ENCODE measurements at places on chromosomes 5 and 9. TPM values are rescaled to one million over a fixed set of nuclear protein-coding genes. Genes with fewer than 3 reads are reported as not detected.
A peak's percentile ranks its signal among the peaks of the same experiment; 100 is the strongest.

Gene ENC1
- total RNA-seq: 21.8 TPM

Gene PCDHGA11
- 5.9 TPM for total RNA-seq

Gene PCDHGA4
- total RNA-seq: 7.6 TPM

Gene SAXO1
- total RNA-seq: 0.17 TPM

- peak; percentile 58 for DNase-seq
- H3K27ac ChIP-seq: no peak overlapping the region
- H3K4me3 ChIP-seq: peak overlapping the region; percentile 70
- H3K36me3 ChIP-seq: no peaks in the 10 kb centered on the region
- H3K4me1 ChIP-seq: peaks cover 3% of the 10 kb centered on the region
- no peaks in the 10 kb centered on the region for H3K27me3 ChIP-seq
Measured at GRCh38 chr9:79574781-79575180, 3.0 kb downstream of the TLE4 start.

- no peak overlapping the region for H3K4me3 ChIP-seq
- no peak for DNase-seq
- H3K27me3 ChIP-seq: no peaks in the 10 kb centered on the region
- no peaks in the 10 kb centered on the region for H3K36me3 ChIP-seq
- H3K27ac ChIP-seq: no peak overlapping the region
Measured at GRCh38 chr5:19739671-19740070, 248.3 kb downstream of the CDH18 start.

DNA sequence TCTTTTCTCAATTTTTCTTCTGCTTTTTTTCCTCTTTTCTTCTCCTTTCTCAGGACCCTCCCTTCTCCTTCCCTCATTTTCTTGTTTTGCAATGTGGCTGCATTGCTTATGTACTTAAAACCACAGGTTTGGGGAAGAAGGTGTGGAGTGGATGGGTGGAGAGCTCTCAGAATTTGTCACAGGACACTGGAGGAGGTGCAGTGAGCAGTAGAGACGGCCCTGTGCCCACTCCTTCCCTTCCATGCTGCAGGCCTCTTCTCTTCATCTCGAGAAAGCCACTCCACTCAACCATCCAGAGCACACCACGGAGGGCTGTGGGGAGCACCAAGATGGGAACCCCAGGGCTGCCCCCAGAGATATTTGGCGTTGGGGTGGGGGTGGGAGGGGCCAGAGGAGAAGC, 92.3 kb downstream of the FSTL4 start:
- no peak overlapping the region for H3K4me3 ChIP-seq
- no peak overlapping the region for H3K27ac ChIP-seq
- H3K4me1 ChIP-seq: no peaks in the 10 kb centered on the region
- no peaks in the 10 kb centered on the region for H3K36me3 ChIP-seq
- peaks cover 2% of the 10 kb centered on the region for H3K27me3 ChIP-seq

- no peak overlapping the region for H3K27ac ChIP-seq
- H3K4me1 ChIP-seq: no peaks in the 10 kb centered on the region
- no peak overlapping the region for H3K4me3 ChIP-seq
- no peak for DNase-seq
Measured at GRCh38 chr5:149790276-149790675, 60.2 kb downstream of the PPARGC1B start.

DNA sequence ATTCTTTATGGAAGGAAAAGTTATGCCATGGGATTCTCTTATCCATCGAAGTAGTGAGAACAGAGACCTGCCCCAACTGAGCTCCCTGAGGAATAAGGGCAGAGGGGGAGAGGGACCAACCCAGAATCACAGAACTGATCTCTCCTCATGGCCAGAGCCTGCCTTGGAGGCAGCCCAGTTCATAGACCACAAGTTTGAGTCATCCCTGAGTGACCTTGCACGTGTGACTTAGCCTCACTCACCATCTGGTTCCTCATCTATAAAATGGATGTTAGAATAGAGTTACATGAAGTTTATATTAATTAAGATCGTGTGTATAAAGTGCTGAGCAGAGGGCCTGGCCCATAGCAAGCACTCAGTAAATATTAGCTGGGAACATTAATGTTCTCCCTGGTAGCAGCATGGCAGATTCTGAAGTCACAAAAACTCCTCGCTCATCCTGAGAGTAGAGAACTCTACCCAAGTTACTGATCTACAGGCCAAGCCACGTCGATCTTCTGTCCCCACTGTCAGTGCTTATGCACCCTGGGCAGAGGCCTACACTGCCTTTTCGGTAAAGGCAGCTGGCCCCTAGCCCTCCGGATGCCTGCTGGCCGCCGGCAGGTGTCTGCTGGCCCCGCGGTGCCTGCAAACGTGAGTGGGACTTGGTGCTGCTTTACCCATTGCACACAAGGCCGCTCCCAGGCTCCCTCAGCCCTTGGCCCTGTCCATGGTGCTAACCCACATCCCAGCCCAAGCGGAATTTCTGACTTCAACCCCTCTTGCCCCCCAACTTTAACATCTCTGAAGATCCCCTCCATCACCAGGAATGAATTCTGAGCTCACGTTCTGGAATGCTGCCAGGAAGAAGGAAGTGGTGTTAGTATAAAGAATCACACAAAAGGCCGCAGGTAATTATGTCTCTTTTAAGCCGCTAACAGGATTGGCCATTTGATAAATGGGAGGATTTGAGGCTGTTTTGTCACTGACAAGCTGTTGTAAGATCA, 61.1 kb upstream of the ARAP3 start:
- no peaks in the 10 kb centered on the region for H3K4me1 ChIP-seq
- DNase-seq: peak; percentile 28
- H3K27ac ChIP-seq: no peak overlapping the region
- H3K4me3 ChIP-seq: no peak overlapping the region

DNA sequence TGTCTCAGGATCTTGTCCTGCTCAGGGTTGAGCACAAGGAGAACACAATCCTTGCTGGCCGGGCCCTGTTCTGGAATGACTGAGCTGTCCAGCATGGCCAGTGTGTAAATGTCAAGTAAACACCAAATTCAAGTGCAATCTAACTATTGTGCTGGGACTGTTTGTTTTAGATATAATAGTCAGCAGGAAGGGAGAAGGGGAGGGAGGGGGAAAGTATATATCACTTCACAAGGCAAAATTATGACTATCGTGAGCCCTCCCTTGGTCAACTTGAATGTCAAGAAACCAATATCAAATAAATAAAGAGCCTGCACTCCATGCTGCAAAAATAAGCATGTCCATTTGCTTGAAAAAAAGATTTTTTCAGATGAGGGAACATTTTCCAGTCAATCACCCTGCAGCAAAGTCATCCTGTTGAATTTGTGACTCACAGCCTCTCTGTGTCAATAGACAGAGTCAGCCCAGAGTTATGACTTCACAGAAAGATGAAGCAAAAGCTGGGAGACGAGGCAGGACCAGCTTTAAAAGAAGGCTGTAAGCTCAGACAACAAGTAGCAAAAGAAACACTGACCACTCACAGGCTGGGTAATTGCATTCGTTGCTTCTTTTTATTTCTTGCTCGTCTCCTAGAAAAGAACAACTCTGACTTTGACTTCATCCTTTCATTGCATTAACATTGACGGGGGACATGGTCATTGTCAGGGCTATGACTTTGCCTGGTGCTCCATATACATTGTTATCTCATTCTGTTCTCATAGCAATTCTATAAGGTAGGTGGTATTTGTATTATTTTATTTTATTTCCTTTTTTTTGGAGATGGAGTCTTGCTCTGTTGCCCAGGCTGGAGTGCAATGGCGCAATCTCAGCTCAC, 15.3 kb upstream of the KLF4 start:
- DNase-seq: peak; percentile 94
- peak overlapping the region; percentile 75 for H3K27ac ChIP-seq
- H3K4me1 ChIP-seq: peaks cover 10% of the 10 kb centered on the region
- no peaks in the 10 kb centered on the region for H3K27me3 ChIP-seq

Measured in fibroblast of lung (primary cell).